ENCODE measurements at places on chromosomes 3 and 15.

GRCh38 chr3:113006359-113007056 lies 15.7 kb downstream of the GTPBP8 start:
- no peak for DNase-seq

GRCh38 chr15:80180986-80181385 lies 28.2 kb downstream of the FAH start:
- DNase-seq = no peak

- no peak for DNase-seq
These were observed 20.2 kb downstream of the CCR1 start for GRCh38 chr3:46187876-46188275.

DNA sequence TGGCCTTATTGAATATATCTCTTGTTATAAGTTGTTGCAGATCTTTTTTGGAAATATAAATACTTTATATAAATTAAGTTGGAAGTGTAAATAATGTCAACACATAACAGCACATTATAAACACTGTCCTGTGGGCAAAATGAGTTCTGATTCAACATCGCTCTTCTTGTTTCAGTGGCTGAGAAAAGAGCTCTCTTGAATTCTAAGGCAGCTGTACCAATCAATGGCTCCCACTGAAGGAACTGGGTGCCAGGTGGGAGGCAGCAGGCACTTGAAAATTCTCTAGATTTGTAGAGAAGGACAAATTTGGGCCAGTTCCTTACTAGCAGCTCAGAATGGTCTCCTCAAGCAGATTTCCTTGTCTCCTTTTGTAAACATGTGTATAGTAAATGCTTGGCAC lies 45.6 kb downstream of the CHST2 start:
- DNase-seq = no peak

DNA sequence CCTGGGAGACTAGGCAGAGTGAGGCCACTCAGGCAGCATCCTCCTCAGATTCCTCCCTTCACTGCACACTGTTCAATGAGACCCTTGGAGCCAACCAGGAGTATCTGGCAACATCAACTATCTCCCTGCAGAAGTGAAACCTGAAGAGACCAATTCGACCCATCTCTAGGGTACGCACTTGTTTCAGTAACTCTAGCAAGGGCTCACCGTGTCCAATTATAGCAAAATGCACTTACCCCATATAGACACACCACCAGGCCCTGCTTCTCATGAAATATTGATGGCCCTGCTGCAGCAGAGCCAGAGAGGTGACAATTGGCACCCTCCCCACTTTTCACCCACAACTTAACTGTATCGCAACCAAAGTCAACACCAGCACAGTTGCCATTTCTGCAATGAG lies 196.1 kb upstream of the IGF1R start:
- DNase-seq = no peak

DNA sequence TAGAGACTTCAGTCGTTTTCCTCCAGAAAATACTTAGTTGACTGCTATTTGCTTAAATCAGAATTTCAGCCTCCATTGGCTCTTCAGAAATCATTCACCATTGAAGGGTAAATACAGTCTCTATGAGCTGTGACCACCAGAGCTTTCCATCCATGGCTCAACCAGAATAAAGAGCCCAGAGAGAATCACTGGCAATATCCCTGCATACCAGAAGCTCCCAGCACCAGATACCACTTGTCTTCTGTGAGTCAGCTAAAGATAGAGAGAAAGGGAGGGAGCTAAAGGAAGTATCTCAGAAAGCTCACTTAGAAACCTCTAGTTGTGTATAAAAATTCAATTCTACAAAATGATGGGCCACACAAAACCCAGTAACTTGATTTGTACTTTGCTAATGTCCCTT lies 115.2 kb upstream of the TMCO5A start:
- no peak for DNase-seq

DNA sequence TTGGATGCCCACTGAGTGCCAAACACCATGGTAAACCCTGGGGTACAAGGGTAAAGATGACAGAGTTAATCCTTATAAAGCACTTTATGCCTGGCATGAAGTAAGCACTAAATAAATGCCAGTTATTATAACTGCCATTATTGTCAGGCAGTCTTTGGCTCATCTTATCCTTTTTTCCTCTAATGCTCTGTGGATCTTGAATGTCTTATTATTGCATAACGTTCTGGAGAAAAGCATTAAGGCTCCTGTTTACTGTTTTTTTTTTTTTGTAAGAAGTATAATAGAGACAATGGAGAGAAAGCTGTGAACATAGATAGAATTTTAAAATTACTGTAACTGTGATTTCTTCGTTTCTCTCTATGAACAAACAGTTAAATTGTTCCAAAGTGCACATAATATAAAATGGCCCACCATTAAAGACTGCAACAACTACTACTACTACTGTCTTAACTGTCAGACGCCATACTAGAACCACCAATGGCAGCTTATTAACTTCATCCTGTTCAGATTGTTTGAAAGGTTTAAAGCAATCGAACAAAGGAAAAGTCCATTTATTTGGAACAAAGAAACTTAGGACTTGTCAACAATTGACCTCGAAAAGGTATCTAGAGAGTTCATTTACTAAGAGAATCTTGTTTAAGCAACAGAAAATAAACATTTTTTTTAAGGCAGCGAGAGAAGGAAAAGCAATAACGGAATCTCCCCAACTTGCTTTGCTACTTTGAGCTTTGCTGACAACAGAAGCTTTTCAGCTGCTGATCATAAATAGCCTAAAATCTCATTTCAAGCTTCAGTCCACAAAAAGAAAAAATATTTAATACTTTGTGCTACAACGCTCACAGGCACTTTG lies 520.7 kb downstream of the ROBO1 start:
- DNase-seq = no peak

- no peak for DNase-seq
These were observed 106.8 kb downstream of the BBX start for GRCh38 chr3:107629566-107629965.

DNA sequence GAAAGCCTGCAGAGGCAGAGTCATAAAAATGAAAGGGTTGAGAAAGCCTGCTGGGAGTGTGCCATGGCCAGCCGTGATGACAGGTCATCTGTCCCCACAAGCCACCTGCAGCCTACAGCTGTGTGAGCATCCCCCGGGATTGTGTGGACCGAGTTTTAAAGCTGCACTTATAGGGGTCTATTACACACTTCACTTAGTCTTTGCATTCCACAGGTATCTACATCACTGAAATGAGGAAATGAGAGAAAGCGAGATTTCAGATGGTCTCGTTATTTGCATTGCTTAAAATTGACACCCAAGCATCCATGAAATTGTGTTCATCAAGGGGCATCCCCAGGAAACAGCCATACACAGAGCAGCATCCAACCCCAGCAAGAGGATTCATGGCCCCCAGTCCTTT lies 137.6 kb upstream of the TRIM42 start:
- no peak for DNase-seq

GRCh38 chr3:106945435-106945834 lies 431.8 kb upstream of the CCDC54 start:
- no peak for DNase-seq

DNA sequence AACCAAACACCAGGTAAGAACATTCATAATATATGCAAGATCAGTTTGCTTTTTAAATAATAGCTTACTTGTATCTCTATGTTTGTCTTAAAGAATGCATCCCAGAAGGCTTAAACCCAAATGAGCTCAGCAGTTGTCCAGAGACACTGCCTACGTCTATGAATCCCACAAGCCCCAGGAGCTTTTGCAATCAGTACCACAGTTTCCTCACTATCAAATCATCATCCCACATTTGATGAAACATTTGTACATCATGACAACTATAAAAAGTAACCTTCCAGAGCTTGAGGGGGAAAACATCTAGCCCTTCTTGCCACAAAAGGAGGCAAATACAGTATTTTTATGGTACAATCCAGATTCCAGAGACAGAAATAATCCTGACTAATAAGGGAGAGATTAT lies 63.7 kb downstream of the ATP8B4 start:
- no peak for DNase-seq
